ENCODE measurements at places on chromosomes 7 and 10.

DNA sequence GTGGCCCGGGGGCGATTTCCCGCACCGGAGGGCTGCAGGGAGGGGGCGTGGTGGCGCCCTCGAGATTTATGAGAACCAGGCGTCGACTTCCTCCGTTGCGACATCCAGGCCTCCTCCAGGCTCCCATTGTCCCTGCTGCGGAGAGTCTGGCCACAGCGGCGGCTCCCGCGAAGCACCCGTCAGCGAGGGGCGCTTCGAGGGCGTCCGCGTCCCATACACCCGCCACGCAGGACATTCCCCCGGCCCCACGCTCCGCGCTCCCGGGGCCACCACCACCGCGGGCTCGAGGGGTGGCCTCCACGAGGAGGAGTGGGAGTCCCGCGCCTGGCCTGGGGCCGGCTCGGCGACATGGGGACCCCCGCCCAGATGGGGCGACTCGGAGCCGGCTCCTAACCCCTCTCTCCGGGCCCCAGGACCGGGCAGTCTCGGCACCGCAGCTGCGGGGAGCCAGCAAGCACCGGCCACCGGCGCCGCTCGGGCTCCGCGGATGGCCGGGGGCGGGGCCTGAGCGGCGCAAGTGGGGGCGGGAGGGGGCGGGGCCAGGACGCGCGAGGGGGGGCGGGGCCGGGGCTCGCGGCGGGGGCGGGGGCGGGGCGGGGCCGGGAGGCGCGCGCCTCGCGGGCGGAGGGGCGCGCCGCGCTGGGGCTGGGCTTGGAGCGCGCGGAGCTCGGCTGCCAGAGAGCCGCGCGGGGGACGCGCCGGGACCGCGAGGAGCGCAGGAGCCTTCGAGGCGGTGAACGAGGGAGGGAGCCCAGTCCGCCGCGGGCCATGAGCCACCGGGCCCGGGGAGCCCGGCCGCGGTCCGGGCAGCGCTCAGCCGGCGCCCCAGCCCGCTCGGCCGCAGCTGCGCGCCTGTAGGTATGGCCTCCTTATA lies at the start of gene SH2B2:
Gene SH2B2, plus strand, starts transcription at position 632 of the 874 bp plus-strand sequence. CDS start 13,683 bp downstream, outside the sequence.
- H3K4me1 ChIP-seq: peaks cover 41% of the 10 kb centered on the region
- H3K36me3 ChIP-seq: no peaks in the 10 kb centered on the region
- DNase-seq: peak; percentile 57
- H3K27me3 ChIP-seq: peaks cover 11% of the 10 kb centered on the region

GRCh38 chr7:121643320-121643719 lies 229.6 kb upstream of the PTPRZ1 start:
- H3K4me3 ChIP-seq: no peak overlapping the region
- H3K4me1 ChIP-seq: no peaks in the 10 kb centered on the region
- DNase-seq: no peak

DNA sequence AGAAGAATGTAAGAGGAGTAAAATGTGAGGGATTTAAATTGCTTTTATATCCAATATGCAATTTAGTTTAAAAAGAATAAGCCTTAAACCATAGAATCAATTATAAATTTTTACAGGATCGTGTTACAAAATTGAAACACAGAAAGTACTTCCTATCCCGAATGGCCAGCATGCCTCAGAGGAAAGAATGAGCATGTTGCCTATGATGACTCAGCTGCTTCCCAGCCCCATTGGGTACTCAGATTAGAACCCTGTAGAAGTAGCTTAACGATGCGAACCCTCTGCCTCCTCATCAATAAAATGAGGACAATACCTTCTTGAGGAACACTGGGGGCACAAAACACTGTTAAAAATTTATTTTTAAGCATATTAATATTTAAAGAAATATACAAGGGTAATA lies 113.4 kb upstream of the CDK1 start:
- peaks cover 37% of the 10 kb centered on the region for H3K4me1 ChIP-seq
- H3K4me3 ChIP-seq: no peak overlapping the region
- no peaks in the 10 kb centered on the region for H3K27me3 ChIP-seq
- H3K27ac ChIP-seq: no peak overlapping the region

GRCh38 chr7:5633161-5634106 lies 148.0 kb downstream of the RNF216 start:
- no peak overlapping the region for H3K27ac ChIP-seq
- peaks cover 35% of the 10 kb centered on the region for H3K4me1 ChIP-seq
- H3K4me3 ChIP-seq: no peak overlapping the region
- peaks cover 11% of the 10 kb centered on the region for H3K36me3 ChIP-seq
- H3K27me3 ChIP-seq: no peaks in the 10 kb centered on the region
